Inflammatory macrophage (primary cell): ENCODE measurements at places on chromosomes 11 and 22.

DNA sequence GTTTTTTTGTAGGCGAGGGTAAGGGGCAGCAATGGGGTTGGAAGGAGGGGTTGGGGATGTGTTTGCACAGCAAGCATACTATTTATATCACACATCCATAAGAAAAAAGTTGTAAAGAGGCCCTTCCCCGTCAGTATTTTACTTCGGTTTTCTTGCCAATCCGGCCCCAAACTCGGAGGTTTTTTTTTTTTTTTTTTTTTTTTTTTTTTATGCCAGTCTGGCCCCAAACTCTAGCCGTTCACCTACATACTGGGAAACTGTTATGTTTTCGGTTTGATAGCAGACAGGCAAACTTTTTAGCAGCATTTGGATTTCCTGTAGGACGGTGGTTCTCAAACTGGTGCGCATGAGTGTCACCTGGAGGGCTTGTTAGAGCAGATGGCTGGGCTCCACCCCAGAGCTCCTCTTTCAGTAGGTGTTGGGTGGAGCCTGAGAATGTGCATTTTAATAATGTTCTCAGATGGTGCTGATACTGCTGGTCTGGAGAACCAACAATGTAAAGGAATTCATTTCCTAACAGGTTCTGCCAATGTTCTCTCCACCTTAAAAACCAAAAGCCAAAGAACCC, 76.5 kb upstream of the ZBED5 start:
- DNase-seq: no peak

- DNase-seq: no peak
Observed at GRCh38 chr22:44405661-44406060, 92.4 kb downstream of the RTL6 start.

- DNase-seq: no peak
Observed at GRCh38 chr11:44973632-44974401, 23.1 kb upstream of the TP53I11 start.

DNA sequence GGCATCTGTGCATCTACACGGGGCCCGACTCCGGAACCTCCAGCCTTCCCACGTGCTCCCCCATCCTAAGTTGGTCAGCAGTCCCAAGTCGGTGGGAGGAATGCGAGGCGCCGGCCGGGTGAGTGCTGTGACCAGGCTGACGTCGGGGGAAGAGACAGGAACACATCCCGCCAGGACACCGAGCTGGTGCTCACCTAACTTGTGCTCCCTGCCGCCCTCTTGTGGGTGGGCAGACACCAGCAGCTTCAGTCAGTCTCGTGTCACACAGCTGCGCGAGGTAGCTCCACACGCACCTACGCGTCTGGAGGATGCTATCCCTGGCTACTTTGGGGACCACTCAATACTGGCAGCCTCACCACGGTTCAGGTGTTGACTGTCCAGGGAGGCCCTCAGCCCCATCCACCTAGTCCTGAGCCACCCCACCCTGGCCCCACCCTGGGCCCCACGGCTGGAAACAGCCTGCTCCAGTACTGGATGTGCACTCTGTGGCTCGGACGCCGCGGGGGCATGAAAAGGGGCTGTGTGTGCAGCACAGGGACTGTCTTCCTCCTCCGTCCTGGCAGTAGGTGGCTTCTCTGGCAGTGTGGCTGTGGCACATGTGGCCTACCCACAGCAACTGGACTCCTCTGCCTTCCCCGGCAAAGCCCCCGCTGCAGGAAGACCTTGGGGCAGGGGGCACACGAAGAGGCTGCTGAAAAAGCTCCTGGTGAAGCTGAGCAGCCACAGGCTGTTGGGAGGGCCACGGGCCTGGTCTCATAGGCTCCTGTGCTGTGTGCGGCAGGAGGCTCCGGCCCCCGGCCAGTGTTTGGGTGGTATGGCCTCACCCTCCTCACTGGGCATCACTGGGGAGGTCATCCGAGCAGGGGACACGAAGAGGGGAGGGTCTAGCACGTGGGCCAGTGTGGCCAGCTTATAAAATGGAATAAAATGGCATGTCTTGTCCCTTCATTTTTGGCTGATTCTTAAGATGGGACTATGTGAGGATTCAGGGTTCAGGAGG, 11.2 kb upstream of the BID start:
- peak; percentile 49 for DNase-seq

- no peak for DNase-seq
Observed at GRCh38 chr22:29827091-29827490, 11.0 kb downstream of the ASCC2 start.

- DNase-seq: no peak
Observed at GRCh38 chr11:9313648-9314290, 624 bp downstream of the TMEM41B start.

DNA sequence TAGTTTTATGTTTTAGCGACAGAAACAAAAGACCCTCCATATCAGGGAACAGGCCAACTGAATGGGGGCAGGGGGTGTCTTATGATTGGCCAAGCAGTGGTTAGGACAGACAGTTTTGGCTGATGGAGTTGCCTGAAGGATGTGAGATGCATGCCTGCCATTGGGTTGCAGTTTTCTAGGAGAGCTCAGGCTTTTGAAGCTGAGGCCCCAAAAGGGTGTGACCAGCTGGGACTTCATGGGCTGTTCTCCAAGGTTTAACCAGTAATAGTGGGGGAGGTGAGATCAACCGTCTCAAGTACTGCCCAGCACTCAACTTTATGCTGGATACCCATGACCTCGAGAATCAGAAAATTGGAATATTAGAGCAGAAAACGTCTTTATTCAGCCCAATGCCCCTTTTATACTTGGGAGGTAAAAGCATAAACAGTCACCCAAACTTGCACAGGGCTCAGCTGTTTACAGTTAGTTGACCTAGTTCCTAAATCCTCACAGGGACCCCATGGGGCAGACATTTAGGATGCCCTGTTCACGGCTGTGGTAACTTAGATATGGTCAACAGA, 13.5 kb downstream of the DTX4 start:
- no peak for DNase-seq

DNA sequence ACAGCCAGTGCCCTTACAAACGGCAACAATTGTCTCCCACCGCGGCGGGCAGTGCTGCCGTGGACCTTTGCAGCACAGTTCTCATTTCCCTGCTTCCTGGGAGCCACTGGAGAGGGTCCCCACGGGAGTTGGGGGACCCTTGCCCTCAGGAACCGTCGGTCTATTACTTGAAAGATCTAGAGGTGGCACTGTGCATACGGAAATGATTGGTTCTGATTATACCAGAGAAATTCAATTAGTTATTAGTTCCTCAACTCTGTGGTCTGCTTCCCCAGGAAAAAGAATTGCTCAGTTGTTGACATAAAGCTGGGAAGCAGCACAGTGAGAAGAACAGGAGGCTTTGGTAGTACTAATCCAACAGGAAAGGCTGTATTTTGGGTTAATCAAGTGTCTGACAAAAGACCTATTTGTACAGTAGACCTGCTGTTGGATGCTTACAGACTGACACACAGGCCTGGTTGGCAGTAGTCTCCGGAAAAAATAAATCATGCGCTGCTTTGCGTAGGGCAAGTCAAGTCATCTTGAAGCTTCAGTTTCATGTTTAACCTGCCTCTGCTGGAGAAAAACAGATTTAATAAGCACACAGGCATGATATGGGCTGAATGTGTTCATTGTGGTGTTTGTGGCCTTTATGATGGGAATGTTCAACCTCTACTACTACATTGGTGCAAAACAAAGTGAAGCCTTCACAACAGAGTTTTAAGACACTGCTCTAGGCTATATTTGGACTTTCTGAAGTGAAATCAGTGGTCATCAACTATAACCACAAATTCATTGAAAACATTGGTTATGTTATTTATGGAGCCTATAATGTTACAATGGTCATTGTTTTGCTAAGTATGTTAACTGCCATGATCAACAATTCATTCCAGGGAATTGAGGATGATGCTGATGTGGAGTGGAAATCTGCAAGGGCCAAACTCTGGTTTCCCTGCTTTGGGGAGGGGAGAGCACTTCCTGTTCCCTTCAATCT, 54.6 kb upstream of the SC5D start:
- DNase-seq: no peak

DNA sequence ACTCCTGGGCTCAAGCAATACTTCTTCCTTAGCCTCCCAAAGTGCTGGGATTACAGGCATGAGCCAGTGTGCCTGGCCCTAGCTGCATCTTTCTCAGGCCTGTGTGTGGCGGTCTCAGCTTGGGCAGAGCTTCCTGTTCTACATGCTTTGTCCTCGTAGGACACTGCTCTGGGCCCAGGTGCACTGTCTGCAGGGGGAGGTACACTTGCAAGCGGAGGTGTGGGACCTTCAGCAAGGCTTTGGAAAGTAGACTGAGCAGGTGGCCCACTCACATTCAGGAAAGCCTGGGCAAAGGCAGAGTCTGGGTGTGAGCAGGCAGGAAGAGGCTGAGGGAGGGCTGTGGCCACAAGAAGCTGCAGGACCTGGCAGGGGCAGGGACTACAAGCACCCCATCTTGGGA, 33.6 kb upstream of the SUSD2 start:
- no peak for DNase-seq

DNA sequence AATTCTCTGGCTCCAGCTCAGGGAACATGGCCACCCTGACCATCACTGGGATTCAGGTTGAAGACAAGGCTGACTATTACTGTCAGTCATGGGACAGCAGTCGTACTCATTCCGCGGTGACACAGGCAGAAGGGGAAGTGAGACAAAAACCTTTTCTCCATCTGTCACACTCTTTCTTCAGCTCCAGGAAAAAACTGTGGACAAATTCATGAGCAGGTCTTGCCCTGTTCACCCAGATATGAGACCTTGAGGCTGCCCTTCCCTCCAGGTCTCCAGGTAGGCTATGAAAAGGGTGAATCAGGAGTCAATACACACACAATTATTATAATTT, 39.4 kb upstream of the GGTLC2 start:
- DNase-seq: peak; percentile 5

DNA sequence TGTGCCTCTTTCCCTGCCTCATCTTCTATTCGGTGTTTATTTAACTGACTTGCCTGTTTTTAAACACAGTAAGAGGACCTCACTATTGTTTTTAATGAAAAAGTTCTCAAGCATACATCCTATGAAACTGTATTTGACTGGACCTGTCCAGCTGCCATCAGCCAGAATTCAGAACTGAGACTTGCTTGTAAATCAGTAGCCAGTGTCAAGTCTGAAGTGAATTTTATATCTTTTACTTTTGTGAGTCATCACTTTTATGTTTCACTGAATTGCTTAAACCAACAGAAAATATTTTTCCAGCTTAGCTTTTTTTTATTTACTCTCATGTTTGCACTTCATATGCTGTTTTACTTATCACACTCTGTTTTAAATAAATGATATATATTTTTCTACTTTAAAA, 88.3 kb downstream of the LUZP2 start:
- DNase-seq: no peak

- no peak for DNase-seq
Observed at GRCh38 chr22:44318751-44319150, 6.0 kb upstream of the SHISAL1 start.

DNA sequence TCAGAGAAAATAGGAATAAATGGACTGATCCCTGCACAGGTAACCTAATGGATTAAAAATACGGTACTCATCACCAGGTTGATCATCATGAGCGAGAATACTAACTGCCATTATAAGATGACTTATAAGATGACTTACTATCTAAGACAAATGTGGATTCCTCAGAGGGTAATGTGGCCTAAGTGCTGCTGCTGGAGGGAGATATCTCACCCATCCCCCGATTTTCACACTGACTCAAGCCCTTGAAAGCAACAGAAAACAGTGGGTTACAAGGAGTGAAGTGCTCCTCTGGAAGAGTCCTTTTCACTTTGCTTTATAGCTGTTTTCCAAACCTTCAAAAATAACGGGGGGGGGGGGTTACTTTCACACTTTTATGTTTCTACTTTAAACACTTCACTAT, 920 bp downstream of the TMEM218 start:
- no peak for DNase-seq

GRCh38 chr11:33379947-33380346, 122.8 kb downstream of the HIPK3 start:
- DNase-seq: no peak

- DNase-seq: peak; percentile 50
Observed at GRCh38 chr11:79150966-79151365, 289.9 kb downstream of the TENM4 start.

- no peak for DNase-seq
Observed at GRCh38 chr11:61602775-61603569, 22.1 kb upstream of the SYT7 start.

DNA sequence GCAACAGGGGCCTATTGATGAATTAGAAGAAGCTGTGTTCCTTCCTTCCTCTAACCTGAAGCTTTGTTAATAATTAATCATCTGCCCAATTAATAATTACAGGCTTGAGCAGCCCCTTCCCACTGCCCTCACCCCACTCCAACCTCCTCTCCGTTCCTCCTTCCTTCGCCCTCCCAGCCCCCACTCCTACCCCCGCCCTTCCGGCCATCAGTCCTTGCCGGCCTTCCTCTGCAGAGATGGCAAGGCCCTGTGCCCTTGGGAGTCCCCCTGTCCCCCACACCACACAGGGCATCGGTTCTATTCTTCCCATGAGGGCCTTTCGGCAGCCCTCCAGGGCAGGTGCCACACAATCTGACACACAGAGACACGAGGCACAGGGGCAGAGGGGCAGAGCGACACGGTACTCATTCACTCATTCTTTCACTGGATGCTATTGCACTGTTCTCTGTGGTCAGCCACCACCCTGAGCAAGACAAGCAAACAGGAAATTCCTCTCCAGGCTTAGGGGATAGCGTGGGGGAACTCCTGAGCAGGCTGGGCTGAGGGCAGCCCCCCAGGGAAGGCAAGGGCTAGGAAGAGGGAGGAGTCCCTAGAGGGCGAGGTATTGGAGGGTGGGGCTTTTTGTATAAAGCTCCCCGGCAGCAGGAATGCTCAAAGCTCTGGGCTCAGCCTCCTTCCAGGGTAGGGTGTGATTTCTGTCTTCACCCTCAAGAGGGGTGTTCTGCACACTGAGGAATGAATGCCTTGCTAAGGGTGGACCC, 14.7 kb downstream of the MGAT3 start:
- DNase-seq: peak; percentile 55

DNA sequence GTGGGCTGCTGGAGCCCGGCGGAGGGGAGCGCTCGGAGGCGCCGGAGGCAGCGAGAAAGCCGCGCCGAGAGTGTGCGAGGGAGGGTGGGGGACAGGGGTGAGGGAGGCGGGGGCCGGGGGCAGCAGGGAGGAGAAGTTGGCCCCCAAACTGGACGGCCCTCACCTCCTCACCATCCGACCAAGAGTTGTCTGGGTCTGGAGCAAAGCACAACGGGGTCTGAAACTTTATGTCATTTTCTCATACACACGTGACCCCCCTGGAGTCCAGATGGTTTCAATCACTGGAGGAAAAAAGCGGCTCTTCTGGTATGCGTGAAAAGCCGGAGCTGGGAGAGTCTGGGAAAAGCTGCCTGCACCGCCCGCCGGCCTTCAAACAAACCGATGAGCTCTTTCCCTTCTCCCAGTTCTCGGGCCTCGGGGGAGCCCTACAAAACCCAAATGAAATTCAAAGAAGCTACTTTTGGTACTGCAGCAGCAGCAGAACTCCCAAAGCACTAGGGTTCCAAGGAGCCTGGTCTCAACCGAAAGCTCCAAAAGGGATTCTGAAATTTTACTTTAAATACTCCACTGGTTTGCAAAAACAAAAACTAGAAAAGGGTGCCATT, 39.7 kb upstream of the AKIP1 start:
- DNase-seq: no peak

- no peak for DNase-seq
Observed at GRCh38 chr22:20601308-20601707, 93.9 kb downstream of the MED15 start.
